ENCODE measurements at places on chromosomes 12 and 14.

DNA sequence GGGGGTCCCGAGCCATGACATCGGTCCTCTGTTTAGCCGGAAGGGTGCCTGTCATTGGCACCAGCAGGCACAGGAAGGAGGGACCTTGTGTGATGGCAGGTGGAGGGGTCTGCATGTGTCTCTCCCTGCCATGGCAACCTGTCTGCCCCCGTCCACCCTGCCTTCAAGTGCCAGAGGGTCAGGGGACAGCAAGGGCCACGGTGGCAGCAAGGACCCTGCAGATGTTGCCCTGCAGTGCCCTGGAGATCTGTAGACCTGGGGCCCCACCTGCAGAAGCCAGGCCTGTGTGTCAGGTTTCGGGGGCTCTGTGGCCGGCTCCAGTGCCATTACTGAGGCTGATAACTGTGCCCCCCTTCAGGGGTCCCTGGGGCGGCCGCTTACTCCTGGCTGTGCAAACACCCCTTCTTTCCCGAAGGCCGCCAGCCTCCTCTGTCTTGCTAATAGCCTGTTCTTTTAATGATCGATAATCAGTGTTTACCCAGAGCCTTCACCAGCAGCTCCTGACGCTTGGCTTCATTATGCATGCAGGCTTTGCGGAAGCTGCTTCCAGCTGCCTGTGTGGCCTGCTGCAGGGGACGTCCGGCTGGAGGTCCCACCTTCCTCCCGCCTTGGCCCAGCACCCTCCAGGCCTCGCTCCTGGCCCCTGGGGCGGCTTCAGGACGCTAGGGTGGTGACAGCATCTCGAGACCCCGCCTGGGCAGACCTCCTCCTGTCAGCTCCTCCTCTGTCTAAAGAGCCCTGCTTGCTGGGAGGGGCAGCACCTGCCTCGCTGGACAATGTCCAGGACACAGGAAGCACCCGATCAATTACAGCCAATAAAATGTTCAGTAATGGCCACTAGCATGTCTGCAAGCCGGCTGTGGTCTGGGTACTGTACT is 153.0 kb downstream of the KIF26A start:
- DNase-seq = no peak

- no peak for DNase-seq
Observed at GRCh38 chr12:69225251-69225910, 14.0 kb upstream of the CPSF6 start.

- DNase-seq = peak; percentile 91
Observed at GRCh38 chr14:92615451-92615850, 101.9 kb downstream of the RIN3 start.

DNA sequence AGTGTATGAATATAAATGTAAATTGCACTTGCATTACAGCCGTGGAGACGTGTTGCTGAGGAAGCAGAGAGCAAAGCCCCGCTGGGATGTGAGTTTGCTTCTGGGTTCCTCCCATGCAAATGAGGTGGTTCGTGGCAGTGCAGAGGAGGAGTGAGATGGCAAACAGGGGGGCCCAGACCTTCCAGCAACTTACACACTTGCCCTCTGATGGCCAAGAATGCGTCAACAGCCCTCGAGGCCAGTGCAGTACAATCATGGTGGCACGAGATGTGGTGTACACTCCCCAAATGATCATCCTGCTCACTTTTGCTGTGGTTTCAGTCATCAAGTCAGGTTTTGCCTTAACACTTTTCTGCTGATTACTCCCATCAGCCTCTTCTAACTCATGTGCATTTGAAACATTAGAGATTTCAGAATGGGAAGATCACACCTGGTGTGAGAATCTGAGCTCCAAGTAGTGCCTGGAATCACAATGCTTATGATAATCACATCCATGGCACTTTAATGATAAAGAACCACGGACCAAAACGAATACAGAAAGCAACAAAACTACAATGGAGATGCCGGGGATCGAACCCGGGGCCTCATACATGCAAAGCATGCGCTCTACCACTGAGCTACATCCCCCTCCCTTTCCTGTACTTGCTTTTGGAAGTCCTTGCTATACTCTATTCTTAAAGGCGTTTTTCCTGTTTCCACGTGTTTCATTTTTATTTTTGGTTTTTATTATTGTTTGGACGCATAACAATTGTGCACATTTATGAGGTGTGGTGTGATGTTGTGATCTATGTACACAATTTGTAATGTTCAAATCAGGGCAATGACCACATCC is 7.0 kb upstream of the UBC start:
- DNase-seq = peak; percentile 87

GRCh38 chr12:132084621-132085290 is 59.4 kb downstream of the DDX51 start:
- DNase-seq = peak; percentile 63
